B cell (primary cell): ENCODE measurements at places on chromosomes 11 and 22. TPM values are rescaled to one million over a fixed set of nuclear protein-coding genes. Genes with fewer than 3 reads are reported as not detected.

DNA sequence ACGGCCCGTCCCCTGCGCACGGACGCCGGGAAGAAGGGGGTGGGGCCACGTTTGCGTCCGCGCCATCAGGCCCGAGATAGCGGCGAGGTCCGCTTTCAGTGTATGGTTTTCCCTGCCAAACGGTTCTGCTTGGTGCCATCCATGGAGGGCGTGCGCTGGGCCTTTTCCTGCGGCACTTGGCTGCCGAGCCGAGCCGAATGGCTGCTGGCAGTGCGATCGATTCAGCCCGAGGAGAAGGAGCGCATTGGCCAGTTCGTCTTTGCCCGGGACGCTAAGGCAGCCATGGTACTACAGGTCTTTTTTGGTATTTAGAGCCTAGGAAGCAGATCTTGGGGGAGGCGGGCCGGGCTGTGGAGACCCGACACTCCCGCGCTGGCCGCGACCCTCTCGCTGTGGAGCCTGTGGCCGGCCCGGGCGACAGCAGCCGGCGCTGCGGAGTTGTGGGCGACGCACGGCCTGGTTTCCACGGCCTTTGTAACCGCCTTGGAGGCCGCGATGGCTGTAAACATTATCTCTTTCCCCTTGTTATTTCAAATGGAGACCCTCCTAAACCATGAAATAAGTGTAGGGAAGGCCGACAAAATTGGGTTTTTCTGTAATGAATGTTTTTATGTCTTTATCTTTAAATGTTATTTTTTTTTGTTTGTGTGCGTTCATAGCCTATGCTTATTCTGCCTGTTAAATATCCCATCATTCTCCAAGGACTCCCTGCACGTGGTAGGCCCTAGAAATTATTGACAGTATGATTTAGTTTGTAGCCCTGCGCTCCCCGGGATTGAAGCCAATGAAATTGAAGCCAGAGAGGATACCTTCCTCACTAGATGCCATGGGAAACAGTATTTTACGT is at the start of gene AASDHPPT:
AASDHPPT (plus strand) TSS at position 54 of the 847 bp plus-strand sequence; CDS start at position 103, 49 bp downstream.
- peaks cover 30% of the 10 kb centered on the region for H3K36me3 ChIP-seq
- no peaks in the 10 kb centered on the region for H3K27me3 ChIP-seq
- DNase-seq = no peak
- H3K4me3 ChIP-seq = peak within 1 kb of the TSS; percentile 96
- peaks cover 23% of the 10 kb centered on the region for H3K4me1 ChIP-seq

GRCh38 chr22:49305214-49305965 is 522.3 kb downstream of the BRD1 start:
- H3K27ac ChIP-seq = no peak overlapping the region
- no peaks in the 10 kb centered on the region for H3K27me3 ChIP-seq
- H3K36me3 ChIP-seq = no peaks in the 10 kb centered on the region
- H3K4me1 ChIP-seq = no peaks in the 10 kb centered on the region
- no peak overlapping the region for H3K4me3 ChIP-seq
- peak; percentile 48 for DNase-seq

DNA sequence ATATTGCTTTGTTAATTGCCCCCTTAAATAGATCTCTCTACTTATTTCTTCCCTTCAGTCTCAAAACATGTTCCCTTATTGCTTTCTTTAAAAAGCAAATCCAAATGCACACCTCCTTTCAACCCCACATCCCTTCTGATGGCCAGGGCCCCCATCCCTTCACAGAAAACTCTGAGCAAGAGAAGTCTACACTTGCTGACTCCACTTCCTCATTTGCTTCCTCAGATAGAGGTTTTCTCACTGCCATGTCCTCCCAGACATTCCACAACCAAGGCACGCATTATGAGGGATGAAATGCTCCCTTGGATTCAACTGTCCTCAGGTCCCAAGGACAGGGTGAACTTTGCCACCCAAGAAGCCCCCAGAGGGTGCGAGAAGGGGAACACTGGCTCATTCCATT is 43.1 kb downstream of the CSNK2A3 start:
- no peak for DNase-seq
- H3K27ac ChIP-seq = no peak overlapping the region

DNA sequence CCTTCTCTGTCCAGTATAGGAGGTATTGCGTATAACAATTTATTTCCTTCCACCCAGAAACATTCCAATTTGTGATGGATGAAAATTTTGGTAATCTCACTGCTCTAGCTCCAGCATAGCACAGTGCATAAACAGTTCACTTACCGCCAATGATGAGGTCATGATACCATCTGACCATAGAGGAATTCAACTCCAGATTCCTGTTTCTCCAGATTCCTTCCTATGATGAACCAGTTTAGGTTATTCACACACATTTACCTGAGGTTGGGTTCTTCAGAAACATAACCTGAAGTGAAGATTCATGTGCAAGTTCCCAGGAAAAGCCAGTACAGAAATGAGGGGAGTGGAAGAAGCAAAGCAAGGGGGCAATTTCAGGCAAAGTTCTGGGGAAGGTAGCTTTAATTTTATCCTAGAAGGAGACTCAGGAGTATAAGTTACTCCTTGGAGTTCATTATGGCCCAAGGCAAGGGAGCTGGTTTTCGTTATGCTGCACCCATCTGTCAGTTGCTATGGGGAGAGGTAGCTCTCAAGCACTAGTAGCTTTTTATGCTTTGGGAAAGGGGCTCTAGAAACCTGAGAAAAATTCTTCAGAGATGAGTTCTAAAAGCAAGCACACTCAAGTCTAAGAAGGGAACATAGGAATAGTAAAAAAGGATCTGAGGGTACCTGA is 121.6 kb downstream of the CASP12 start:
- H3K27me3 ChIP-seq = no peaks in the 10 kb centered on the region
- H3K36me3 ChIP-seq = no peaks in the 10 kb centered on the region
- no peak overlapping the region for H3K27ac ChIP-seq
- DNase-seq = no peak
- no peak overlapping the region for H3K4me3 ChIP-seq
- H3K4me1 ChIP-seq = no peaks in the 10 kb centered on the region

DNA sequence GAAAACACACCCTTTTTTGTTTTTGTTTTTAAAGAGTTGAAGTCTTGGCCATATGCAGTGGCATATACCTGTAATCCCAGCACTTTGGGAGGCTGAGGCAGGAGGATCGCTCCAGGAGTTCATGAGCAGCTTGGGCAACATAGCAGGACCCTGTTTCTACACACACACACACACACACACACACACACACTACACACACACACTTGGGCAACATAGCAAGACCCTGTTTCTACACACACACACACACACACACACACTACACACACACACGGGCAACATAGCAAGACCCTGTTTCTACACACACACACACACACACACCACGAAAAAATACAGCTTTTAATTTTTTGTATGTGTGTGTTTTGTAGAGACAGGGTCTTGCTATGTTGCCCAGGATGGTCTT is 54.5 kb downstream of the HIPK3 start:
- H3K4me3 ChIP-seq = no peak overlapping the region
- no peak for DNase-seq
- H3K27ac ChIP-seq = no peak overlapping the region

DNA sequence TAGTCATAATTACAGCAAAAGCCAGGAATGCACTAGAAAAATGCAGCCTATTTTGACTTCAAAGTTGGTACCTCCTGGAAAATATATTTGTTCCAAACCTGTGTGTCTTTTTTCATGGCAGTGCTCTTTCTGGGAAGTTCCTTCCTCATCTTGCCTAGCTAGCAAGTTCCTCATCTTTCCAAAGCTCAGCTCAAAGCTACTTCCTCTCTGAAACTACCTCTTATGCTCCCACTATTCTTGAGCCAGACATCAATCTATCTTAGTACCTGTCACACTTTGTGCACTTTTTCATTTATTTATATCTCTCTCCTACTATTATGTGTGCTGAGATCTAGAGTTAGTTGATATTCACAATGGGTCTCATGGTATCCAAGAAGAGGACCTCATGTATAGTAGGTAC is 191.6 kb upstream of the CCDC90B start:
- no peaks in the 10 kb centered on the region for H3K4me1 ChIP-seq
- no peak overlapping the region for H3K4me3 ChIP-seq
- H3K27me3 ChIP-seq = no peaks in the 10 kb centered on the region
- DNase-seq = no peak
- no peaks in the 10 kb centered on the region for H3K36me3 ChIP-seq

- peaks cover 14% of the 10 kb centered on the region for H3K27me3 ChIP-seq
- H3K36me3 ChIP-seq = no peaks in the 10 kb centered on the region
- H3K27ac ChIP-seq = no peak overlapping the region
- H3K4me1 ChIP-seq = no peaks in the 10 kb centered on the region
Measured at GRCh38 chr22:36619797-36620399, 83.7 kb downstream of the CACNG2 start.

- peaks cover 14% of the 10 kb centered on the region for H3K4me1 ChIP-seq
- DNase-seq = no peak
- H3K36me3 ChIP-seq = no peaks in the 10 kb centered on the region
- no peak overlapping the region for H3K4me3 ChIP-seq
Measured at GRCh38 chr22:36814801-36815200, 2.0 kb downstream of the PVALB start.

GRCh38 chr11:65104628-65105027 is 7.0 kb upstream of the TM7SF2 start:
- no peak for DNase-seq
- no peaks in the 10 kb centered on the region for H3K27me3 ChIP-seq
- H3K4me3 ChIP-seq = no peak overlapping the region
- H3K27ac ChIP-seq = no peak overlapping the region
- H3K4me1 ChIP-seq = no peaks in the 10 kb centered on the region
- H3K36me3 ChIP-seq = peaks cover 52% of the 10 kb centered on the region

- H3K4me1 ChIP-seq = peaks cover 11% of the 10 kb centered on the region
- H3K27me3 ChIP-seq = no peaks in the 10 kb centered on the region
- no peak for DNase-seq
- H3K36me3 ChIP-seq = no peaks in the 10 kb centered on the region
- no peak overlapping the region for H3K27ac ChIP-seq
- no peak overlapping the region for H3K4me3 ChIP-seq
Measured at GRCh38 chr11:33068611-33069340, 29.4 kb downstream of the TCP11L1 start.

GRCh38 chr11:64060861-64061444 is 25.2 kb downstream of the FLRT1 start:
- H3K4me3 ChIP-seq = peak overlapping the region; percentile 65
- H3K27ac ChIP-seq = no peak overlapping the region
- H3K27me3 ChIP-seq = peaks cover 3% of the 10 kb centered on the region

DNA sequence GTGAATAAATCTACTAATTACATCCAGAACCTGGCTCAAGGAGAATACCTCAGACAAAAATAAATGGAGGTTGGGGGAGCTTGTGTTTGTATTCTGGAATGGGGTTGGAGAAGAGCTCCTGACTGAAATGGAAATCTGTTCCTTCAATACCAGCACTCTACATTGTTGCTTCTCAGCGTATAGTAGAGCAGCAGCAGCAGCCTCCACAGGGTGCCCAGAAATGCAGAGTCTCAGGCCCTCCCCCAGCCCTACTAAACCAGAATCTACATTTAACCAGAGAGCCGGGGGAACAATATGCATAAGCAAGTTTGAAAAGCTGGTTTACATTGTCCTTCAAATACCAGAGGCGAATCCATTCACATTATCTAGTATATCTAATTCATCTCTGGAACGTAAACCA is 474.8 kb downstream of the NTM start:
- DNase-seq = no peak
- H3K27me3 ChIP-seq = no peaks in the 10 kb centered on the region
- no peaks in the 10 kb centered on the region for H3K36me3 ChIP-seq
- H3K4me3 ChIP-seq = no peak overlapping the region
- H3K27ac ChIP-seq = no peak overlapping the region

DNA sequence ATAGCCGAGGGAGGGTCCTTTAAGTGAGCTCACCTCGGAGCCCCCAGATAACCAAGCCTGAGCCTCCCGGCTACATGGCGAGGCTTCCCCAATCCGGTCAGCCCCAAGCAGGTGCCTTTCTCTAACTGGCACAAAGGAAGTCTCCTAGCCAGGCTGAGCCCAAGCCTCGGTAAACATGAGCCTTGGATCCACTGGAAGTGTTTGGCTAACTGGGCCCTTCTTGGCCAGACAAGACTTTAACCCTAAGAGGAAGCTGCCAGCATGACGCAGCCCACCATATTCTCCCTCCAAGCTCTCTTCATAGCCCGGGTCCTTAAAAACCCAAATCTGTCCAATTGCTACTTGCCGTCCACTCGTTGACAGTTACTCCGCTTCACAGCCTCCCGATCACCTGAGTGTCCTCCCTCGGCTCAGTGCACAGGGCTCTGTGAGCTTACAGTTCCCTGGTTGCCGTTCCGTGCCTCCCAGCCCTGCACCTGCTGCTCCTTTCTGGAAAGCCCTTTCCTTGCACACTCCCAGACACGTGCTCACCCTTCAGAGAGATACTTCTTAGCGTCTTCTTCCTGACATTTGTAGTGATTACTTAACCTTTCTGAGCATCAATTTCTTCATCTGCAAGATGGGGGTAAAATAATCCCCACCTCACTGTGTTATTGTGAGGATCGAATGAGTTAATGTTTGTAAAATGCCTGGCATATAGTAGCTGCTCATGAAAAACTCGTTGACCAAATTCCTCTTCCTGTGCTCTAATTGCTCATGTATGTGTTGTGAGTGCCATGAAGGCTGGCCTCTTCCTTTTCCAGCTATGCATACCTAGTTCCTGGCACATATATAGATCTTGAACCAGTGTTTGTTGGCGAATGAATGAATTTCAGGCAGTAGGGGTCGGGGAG is 25.6 kb downstream of the TXN2 start:
- H3K27me3 ChIP-seq = no peaks in the 10 kb centered on the region
- peak overlapping the region; percentile 93 for H3K27ac ChIP-seq
- H3K4me1 ChIP-seq = peaks cover 52% of the 10 kb centered on the region
- no peak overlapping the region for H3K4me3 ChIP-seq

GRCh38 chr11:3056296-3057068 is 741 bp downstream of the CARS1 start:
- H3K4me3 ChIP-seq = peak overlapping the region; percentile 86
- peak; percentile 48 for DNase-seq
- peak overlapping the region; percentile 17 for H3K27ac ChIP-seq
- H3K4me1 ChIP-seq = peaks cover 22% of the 10 kb centered on the region

DNA sequence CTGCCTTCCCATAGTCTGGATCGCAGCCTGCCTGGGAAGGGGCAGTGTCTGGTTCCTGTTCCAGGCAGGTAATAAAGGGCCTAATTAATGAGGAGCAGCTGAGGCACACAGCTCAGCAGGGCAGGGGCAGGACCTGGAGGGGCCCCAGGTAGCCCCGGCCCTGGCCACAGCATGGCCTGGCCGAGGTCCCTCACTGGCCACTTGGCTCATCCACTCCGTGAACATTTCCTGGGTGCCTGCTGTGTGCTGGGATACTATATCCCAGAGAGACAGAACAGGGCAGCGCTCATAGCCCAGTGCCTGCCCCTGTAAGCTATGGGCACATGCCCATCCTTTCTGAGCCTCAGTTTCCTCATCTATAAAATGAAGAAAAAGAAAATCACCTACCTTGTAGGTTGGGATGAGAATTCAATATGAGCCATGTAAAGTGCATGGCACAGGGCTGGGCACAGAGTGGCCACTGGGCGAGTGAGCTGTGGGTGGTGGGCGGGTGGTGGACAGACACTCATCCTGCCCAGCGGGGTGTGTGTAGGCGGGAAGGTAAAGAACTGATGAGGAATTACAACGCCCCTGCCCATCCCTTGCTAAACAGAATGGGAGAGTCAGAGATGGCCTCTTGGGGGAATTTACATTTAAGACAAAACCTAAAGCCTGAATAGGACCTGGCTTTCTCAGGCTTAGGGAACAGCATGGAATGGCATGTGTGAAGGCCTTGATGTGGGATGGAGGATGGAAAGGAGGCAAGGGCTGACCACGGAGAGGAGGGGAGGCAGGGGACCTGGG is 9.2 kb downstream of the MYRF start:
- no peaks in the 10 kb centered on the region for H3K4me1 ChIP-seq
- H3K27ac ChIP-seq = no peak overlapping the region
- no peak for DNase-seq
- H3K27me3 ChIP-seq = no peaks in the 10 kb centered on the region

Gene ROBO4
- total RNA-seq = not detected in 2 replicates

Gene SAAL1
- 35.2 and 37.8 TPM in 2 replicates for total RNA-seq

Gene C22orf15
- total RNA-seq = 0.81 and 1.0 TPM in 2 replicates

Gene GPR83
- total RNA-seq = 0.32 and 0.37 TPM in 2 replicates
